DMS53 (cell line): ENCODE measurements at places on chromosomes 12 and 14.

- no peak for DNase-seq
These were observed 51.7 kb downstream of the RFLNA start for GRCh38 chr12:124346425-124347168.

GRCh38 chr14:105538481-105539049 is 12.2 kb downstream of the TMEM121 start:
- DNase-seq = no peak

DNA sequence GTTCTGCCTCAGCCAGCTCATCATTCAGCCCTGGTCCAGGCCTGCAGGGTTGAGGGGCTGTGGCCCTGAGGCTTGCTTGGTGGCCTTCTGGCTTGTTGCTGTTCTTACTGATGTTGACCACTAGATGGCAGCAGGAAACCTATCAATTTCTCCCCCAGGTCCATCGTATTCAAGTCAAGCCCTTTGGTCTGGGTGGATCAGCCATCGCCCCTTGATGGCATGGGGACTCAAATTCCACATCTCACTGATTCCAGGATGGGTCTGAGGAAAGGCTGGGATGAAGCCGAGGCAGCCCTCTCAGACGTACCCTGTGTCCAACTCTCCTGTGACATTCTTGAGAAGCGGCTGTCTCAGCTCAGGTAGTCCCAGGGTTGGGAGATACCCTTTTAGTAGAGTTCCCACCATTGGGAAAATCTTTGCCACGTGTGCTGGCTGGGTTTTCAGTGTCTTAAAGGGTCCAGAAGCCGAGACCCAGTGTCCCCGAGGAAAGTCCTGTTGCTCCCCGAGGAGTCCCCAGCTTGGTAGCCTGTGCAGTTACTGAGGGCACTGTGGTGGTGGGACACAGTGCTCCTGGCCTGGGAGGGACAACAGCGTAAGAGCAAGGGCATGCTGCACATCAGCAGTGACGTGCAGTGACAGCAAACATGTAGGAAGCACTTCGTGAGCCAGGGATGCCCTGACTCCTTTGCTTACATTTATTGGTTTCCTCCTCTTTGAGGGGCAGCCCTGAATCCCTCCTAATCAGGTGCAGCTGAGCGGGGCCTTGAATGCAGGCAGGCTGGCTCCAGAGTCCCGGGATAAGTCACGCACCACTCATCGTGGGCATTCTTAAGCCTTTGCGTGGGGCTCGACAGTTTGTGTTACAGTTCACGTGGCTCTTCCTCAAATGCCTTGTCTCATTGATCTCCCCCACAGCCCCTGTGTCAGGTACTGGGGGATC is 58.6 kb downstream of the TSPAN9 start:
- DNase-seq = peak; percentile 91

- DNase-seq = peak; percentile 25
These were observed 11.0 kb downstream of the ARHGDIB start for GRCh38 chr12:14950421-14950820.

GRCh38 chr12:52847335-52848102 is 1.3 kb downstream of the KRT78 start:
- DNase-seq = no peak

GRCh38 chr14:26966908-26967307 is 369.1 kb upstream of the NOVA1 start:
- peak; percentile 69 for DNase-seq

DNA sequence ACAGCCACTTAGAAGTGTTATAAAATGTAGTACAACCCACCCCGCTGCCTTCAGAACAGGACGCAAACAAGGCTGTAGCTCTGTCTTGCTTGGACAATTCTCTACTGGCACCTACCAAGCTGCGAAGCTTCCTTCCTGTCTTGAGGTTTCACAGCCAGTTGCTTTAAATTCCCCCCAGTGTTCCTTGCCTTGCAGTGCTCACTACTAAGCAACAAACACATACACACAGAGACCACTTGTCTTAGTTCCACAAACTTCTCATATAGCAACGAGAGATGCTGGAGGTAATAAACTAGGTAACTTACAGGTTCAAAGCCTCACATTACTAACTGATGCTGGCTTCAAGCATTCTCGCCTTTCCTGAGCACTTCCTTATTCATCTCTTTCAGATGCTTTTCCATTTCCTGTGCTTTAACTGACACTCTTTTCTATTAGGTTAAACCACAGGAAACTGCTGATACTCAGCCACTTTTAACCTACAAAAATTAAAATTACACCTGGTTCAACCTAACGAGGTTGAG is 91.5 kb upstream of the PTGDR start:
- DNase-seq = no peak

- peak; percentile 14 for DNase-seq
These were observed 104.9 kb upstream of the NOVA1 start for GRCh38 chr14:26702721-26703230.
